ENCODE measurements at places on chromosomes 1 and 21. TPM values are rescaled to one million over a fixed set of nuclear protein-coding genes. Genes with fewer than 3 reads are reported as not detected.

DNA sequence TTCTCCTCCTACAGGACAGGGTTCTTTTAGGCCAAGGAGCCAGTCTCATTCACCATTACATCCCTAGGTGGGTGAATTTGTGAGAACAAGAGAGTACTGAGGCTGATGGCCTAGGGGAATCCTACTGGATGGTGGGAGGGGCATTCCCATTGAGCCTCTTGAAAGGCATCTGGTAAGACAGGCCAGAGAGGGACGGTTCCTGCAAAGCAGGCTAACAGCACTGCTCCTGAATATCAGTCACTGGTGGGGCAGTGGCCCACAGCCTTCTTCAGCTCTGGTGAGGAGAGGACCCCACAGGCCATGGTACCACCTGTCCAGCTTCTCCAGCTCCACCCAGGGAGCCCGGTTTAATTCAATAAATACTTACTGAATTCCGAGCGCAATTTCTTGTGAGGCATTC is 125.9 kb upstream of the EDN2 start:
- DNase-seq = no peak

GRCh38 chr1:56910441-56910985 is 55.3 kb downstream of the C8B start:
- DNase-seq = peak; percentile 20

DNA sequence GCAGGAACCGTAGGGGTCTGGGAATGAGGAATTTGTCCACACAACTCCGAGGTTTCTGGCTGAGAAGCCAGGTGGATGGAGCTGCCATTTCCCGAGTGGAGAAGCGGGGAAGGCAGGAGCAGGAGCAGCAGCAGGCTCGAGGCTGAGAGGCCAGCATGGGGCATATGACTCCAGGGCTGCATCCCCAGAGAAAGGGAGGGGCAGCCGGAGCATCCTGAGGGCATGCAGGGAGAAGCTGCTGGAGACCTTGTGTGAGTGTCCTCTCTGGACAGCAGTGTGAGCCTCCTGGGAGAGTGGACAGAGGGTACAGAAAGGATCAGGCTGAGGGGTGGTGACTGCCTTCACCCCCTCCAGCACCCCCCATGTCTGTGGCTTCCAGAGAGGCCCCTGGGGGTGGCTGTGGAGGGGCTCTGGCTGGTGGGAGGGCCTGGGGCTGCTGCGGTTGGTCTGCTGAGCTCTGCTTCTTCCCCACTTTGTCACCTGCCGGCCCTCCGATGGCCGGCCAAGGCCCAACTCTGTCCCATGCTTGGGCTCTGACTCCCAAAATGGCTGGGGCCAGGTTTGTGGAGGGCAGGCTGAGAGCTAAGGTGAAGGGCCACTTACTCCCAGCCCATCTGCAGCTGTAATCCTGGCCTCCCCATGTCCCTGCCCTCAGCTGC is 633.1 kb downstream of the MATN1 start:
- no peak for DNase-seq

GRCh38 chr1:59150577-59151386 is 146.1 kb upstream of the FGGY start:
- peak; percentile 78 for DNase-seq

- no peak for DNase-seq
Measured at GRCh38 chr1:210707300-210708240, 378.9 kb downstream of the HHAT start.

DNA sequence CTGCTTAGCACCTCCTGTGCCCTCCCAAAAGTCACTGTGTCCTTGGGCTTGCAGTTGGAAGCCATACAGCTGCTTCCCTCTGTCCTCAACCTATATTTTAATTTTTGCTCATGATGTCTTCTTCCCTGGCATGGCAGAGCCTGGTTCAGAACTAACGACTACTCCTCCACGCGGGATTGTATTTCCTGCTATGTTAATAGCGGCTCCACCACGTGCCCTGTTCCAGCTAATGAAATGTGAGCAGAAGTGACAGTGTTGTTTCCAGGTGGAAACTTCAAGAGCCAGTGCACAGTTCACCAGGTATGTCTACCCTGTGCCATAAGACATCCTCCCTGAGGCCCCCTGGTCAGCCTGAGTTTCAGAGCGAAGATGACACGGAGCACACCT is 52.1 kb downstream of the DHRS3 start:
- DNase-seq = no peak

Gene TMEM82
- not detected for total RNA-seq
